ENCODE measurements at places on chromosomes 2 and 18.

- DNase-seq: no peak
Measured at GRCh38 chr2:40488101-40488601, 36.3 kb upstream of the SLC8A1 start.

- no peak for DNase-seq
Measured at GRCh38 chr18:23927821-23928746, 86.5 kb upstream of the TTC39C start.

DNA sequence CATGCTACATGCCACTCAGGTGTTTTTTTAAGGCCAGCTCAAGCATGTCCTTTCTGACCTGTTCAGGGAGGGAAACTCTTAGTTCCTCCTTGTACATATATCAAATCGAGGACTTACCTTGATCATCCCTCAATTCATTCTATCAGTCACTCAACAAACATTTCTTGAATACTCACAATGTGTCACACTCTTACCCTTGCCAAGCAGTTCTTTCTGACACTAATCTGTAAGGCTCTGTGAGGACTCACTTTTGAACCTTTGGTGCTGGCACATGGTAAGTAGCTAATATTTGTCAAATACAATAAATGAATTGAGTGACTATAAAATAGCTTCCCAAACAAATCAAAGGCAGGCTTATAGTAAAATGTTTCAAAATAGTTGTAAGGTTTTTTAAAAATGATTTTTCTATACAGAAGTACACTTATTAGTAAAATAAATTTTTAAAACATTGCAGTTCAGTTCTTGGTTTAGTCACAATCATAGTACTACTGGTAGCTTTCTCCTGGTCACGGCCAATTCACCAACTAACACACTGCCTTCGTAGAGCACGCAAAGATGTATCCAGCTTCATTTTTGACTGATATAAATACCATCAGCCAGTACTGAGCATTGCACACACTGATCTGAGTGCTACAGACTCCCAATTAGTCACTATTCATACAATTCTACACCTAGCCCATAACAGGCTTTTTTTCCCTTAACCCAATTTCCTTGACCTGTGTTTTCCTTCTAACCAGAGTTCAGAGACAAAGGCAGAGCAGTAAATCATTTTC lies 50.9 kb downstream of the ZEB2 start:
- DNase-seq: no peak

DNA sequence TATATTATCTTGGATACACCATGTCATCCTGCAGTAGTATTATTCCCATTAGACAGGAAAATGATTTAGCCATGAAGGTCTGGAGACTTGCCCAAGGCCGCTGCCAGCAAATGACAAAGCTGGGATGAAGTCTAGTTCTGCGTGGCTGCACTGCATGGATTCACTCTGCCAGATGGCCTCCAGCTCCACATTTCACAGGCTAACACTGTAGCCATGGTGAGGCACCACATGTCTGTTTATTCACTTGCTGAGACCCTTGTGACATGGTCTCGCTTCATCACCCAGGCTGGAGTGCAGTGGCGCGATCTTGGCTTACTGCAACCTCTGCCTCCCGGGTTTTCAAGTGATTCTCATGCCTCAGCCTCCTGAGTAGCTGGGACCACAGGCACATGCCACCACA lies 31.5 kb upstream of the SCG2 start:
- no peak for DNase-seq

- DNase-seq: no peak
Measured at GRCh38 chr2:131125195-131125757, 20.1 kb downstream of the PLEKHB2 start.

DNA sequence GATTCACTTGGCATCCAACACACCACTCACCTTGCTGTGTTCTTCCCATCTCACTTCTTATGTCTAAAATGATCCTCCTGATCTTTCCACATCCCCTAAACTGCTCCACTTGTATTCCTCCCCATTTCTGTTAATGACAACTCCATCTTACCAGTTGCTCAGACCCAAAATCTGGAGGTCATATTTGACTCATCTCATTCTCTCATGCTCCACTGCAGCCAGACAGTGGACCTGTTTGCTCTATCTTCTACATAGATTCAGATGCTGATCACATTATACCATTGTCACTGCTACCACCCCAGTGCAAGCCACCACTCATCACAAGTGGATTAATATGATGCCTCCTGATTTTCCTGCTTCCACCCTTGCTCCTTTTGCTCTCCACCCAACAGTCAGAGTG lies 7.9 kb upstream of the NABP1 start:
- DNase-seq: no peak

GRCh38 chr2:221422516-221423209 lies 149.4 kb downstream of the EPHA4 start:
- no peak for DNase-seq
